ENCODE measurements at places on chromosomes 1 and 21. TPM values are rescaled to one million over a fixed set of nuclear protein-coding genes. Genes with fewer than 3 reads are reported as not detected.

The PCBP3 gene
- total RNA-seq: 0.77 TPM

The KPRP gene
- total RNA-seq: not detected

The MFSD2A gene
- total RNA-seq: 4.4 TPM

The AJAP1 gene
- total RNA-seq: under 0.01 TPM

The WNT2B gene
- total RNA-seq: 0.24 TPM

The SSX2IP gene
- 14.5 TPM for total RNA-seq
